ENCODE measurements at places on chromosomes 2 and 18. TPM values are rescaled to one million over a fixed set of nuclear protein-coding genes. Genes with fewer than 3 reads are reported as not detected.

Gene MYO5B
- 22.6 TPM for total RNA-seq

- DNase-seq = no peak
These were observed 118.4 kb upstream of the PXDN start for GRCh38 chr2:1862608-1863280.

Gene CCDC74B
- 10.3 TPM for total RNA-seq

Gene MAP3K20
- total RNA-seq = 59.4 TPM

Gene MFSD2B
- total RNA-seq = not detected

DNA sequence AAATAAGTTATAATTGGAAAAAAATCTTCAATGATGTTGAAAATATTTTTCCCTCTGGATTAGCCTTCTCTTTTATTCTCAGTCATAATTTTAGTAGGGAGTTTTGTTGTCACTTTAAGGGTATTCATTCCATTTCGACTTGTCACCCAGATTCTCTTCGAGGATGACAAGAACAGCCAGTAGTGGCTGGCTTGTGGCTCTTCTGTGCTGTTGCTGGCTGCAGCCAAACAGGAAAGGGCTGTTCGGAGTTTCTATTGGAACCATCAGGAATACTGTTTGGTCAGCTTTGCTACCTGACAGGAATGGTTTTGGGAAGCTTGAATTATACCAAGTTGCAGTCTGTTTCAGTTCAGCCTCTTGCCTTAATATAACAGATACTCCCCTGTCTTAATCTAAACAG, 41.6 kb downstream of the MGAT5 start:
- DNase-seq = no peak

Gene CD302
- 56.5 TPM for total RNA-seq

- DNase-seq = no peak
These were observed 6.0 kb upstream of the STK39 start for GRCh38 chr2:168253379-168253778.

Gene NXPH2
- total RNA-seq = not detected

Gene SGPP2
- 24.8 TPM for total RNA-seq

GRCh38 chr2:121099329-121100290, 185.4 kb downstream of the TFCP2L1 start:
- no peak for DNase-seq

GRCh38 chr18:46588971-46589660, 67.9 kb downstream of the LOXHD1 start:
- no peak for DNase-seq

DNA sequence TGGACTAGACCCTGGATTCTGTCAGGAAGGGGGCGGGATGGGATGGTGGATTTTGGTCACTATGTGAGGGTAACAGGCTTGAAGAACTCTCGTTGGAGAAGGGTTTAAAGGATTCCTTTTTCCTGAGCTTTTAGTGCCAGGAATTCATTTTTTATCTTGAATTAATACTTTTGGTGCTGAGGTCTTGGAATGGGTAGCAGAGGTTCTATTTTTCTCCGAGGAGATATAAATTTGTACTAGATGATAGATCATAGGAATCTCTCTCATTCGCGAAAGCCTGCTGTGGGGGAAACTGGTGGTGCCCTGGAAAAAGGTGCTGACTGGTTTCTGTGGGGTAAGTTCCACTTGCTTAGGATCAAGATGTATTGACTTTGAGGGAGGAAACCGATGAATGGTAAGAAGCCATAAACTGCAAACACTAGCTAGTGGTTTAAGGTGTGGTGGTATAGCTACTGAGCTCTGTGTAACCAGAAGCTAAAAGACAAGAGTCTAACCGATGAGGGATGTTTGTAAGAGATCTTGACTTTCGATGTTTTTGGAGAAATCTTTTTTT, 706 bp downstream of the AGPS start:
- no peak for DNase-seq

- no peak for DNase-seq
These were observed 313.5 kb upstream of the SLC39A10 start for GRCh38 chr2:195343540-195343939.

Gene AQP12B
- not detected for total RNA-seq

DNA sequence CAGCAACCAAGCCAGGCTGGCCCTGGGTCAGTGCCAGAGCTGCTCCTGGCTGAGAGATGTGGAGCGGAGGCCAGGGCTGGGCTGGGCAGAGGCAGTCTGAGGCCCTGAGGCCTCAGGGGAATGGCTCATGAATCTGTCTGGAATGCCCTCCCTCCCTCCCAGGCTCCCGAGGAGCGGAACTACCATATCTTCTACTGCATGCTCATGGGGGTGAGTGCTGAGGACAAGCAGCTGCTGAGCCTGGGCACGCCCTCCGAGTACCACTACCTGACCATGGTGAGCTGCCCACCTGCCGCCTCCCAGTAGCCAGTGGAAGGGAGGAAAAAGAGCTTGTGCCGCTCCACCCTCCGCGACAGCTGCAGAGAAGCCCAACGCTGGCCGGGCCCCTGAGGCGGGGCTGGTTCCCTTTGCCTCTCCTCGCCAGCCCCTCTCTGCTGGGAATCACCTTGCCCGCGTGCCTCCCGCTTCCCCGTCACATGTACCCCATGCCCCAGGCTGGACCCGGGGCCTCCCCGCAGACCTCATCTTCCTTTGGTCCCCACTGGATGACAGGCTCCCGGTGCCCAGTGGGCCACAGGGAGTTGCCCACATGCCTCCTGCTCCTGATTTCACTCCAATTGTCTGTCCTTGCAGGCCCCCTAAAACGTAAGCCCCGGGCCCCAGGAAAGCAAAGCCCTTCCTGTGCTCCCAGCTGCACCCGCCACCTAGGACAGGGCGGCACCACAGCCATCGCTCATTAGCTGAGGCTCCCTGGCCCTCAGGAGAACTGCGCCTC, 41.1 kb downstream of the MYO7B start:
- DNase-seq = peak; percentile 77

GRCh38 chr2:3117650-3118216, 259.9 kb downstream of the EIPR1 start:
- no peak for DNase-seq

- DNase-seq = no peak
These were observed 297.2 kb downstream of the NDUFA10 start for GRCh38 chr2:239727776-239728600.

GRCh38 chr18:56157541-56157940, 480.9 kb downstream of the TXNL1 start:
- no peak for DNase-seq

DNA sequence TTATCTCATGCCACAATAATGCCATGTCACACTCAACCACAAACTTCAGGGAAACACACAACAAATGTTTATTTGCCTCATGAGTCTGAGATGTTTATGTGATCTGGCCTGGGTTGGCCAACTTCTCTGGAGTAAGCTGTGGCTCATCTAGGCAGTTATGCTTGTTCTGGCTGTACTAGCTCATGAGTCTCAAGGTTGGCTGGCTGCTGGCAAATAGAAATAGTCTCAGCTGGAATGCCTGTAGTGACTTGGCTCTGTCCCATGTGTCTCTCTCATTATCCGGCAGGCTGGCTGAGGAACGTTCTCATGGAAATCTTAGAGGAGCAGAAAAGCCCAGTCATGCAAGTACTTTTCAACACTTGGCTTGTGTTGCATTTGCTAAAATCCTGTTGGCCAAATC, 234.9 kb upstream of the CDH2 start:
- no peak for DNase-seq

DNA sequence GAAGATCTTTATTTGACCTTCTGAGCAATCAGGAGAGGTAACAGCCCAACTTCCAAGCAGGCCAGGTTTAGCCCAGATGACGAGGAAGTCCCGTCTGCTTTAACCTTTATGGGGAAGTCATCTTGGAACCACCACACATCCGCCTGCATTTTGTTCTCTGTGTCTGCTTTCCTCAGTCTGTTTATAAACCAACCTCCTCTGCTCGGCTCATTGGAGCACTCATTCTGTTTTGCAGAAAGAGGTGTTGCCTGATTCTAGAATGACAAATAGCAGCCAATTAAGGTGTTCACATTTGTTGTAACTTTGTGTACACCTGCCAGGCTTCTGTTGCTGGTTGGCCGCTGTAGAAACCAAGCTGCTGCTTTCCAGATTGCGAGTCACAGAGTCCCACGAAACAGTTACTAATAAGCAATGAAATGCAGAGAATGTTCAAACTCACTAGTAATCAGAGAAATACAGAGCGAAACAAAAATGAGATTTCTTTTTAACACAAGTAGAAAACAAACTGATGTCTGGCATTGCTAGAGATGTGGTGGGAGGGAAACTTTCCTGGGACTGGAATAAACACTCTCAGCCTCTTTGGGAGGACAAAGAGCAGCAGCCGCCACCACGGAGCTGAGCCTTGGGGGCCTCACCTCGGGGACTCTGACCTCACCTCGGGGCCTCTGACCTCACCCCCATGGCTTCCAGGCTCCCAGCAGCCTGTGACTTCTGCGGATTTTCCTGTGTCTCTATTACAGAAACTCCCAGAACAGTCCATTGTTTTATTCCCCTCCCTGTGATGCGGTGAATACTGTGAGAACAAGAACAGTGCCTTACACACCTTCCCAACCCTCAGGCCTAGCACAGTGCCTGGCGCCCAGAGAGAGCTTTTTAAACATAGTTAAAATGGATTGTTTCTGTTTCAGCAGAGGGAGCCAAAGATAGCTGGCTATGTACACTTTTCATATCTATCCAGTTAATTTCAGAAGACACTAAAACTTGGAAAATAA, 64.0 kb downstream of the MBP start:
- no peak for DNase-seq

GRCh38 chr2:232838406-232838874, 31.6 kb upstream of the SNORC start:
- no peak for DNase-seq

- no peak for DNase-seq
These were observed 162.4 kb downstream of the LRP1B start for GRCh38 chr2:141968433-141968832.

- no peak for DNase-seq
These were observed 24.1 kb downstream of the SIGLEC15 start for GRCh38 chr18:45849529-45849928.
